ENCODE measurements at places on chromosomes 3 and 15. TPM values are rescaled to one million over a fixed set of nuclear protein-coding genes. Genes with fewer than 3 reads are reported as not detected.

DNA sequence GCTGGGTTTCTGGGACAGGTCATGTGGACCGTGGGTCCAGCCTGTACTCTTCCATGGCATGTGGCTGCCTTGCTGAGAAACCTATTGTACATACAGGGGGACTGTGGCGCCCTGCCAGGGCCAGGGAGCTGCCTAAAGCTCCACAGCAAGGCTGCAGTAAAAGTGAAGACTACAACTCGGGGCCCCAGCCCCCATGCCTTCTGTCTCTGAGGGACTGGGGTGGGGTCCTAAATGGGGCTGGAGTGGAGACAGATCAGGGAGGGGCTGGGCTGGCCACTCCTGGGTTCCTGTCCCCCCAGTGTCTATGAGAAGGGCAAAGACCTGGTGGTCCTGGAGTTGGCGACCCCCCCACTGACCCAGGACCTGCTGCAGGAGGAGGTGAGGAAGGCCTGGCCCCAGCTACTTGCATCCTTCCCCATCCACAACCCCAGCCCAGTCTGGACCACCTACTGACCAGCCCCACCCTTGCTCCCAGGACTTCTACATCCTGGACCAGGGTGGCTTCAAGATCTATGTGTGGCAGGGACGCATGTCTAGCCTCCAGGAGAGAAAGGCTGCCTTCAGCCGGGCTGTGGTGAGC, 7.3 kb downstream of the VILL start:
- no peak for DNase-seq

GRCh38 chr3:169186596-169186995, 476.9 kb downstream of the MECOM start:
- DNase-seq = no peak

WDR93 gene
- 0.57 TPM for polyA plus RNA-seq

IRAK2 gene
- polyA plus RNA-seq = 8.6 TPM

BMF gene
- polyA plus RNA-seq = 0.72 TPM

DNA sequence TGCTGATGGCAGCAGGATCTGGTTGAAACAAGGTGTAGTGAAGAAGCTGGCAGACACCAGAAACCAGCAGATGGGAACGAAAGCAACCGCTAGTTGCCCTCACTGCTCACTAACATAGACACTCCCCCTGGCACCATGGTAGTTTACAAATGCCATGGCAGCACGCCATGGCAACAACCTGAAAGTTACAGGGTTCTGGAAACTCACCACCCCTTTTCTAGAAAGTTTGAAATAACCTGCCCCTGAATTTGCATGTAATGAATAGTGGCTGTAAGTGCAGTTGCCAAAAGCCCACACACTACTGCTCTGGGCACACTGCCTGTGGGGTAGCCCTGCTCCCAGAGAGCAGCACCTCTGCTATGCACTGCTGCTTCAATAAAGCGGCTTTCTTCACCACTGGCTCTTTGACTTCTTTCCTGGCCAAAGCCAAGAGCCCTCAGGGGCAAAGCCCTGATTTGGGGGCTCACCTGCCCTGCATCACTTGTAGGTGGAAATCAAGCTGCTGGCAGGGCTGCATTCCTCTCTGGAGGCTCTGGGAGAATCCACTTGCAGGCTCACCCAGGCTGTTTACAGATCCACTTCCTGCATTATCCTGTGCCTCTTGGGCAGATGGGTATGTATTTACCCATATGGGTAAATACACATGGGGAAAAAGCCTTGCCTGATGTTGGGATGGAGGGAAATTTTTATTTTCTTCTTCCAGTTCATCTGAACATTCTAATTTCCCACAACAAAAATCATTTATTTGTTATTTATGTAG, 2.0 kb upstream of the GP9 start:
- DNase-seq = no peak

DNA sequence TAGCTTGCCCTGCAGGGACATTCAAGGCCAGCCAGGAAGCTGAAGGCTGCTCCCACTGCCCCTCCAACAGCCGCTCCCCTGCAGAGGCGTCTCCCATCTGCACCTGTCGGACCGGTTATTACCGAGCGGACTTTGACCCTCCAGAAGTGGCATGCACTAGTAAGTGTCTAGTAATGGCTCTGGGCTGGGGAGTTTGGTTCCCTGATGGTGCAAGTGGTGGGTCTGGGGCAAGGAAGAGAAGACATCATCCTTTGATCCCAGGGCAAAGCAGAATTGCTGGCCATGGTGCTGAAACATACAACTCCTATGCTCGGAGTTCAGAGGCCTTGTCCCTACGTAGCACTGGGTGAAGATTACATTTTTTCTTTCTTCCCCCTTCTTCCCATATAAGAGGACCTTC, 311.4 kb downstream of the EPHB1 start:
- no peak for DNase-seq

- no peak for DNase-seq
Measured at GRCh38 chr3:52193065-52193464, 4.9 kb upstream of the ALAS1 start.

GRCh38 chr15:86275361-86275760, 195.7 kb downstream of the AGBL1 start:
- no peak for DNase-seq
